AG04450 (cell line): ENCODE measurements at places on chromosomes 2 and 18. TPM values are rescaled to one million over a fixed set of nuclear protein-coding genes. Genes with fewer than 3 reads are reported as not detected.

DNA sequence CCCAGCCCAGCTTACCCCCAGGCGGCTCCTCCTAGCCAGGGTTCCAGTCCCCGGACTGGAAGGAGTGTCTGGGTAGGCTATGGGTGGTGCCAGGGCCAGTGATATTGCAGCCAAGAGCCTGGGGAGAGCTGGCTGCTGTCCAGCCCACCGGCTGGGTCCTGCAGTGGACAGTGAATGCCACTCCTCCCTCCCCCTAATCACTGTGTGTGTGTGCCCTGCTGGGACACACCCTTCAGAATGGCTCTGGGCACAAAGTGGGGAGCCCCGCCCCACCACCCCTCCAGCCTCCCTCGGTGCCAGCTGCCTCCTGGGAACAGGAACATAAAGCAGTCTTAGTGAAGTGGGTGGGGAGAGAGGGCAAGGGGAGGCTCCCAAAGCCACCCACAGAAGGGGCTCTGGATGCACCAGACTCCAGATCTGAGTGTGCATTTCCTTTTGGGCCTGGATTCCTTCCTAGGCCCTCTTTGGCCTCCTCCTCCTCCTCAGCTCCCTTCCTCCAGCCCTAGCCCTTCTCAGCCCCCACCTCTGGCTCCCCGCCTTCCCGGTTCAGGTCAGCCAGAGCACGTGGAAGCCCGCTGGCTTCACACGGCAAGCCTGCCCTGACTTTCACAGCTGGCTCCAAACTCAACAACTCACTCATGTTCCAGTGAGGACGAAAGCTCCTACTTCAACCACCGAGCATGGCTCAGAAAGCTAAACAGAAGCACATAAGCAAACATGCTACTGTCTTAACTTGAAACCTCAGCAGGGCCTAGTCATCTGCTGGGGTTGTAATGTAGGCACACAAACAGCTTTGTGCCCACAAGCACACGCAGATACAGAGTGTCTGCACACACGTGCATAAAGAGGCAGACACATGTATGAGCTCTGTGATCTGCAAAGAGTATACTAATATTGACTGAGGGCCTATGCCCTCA, 209.2 kb upstream of the SMAD2 start:
- no peak for DNase-seq

POTEI gene
- polyA plus RNA-seq: not detected in 2 replicates

DNA sequence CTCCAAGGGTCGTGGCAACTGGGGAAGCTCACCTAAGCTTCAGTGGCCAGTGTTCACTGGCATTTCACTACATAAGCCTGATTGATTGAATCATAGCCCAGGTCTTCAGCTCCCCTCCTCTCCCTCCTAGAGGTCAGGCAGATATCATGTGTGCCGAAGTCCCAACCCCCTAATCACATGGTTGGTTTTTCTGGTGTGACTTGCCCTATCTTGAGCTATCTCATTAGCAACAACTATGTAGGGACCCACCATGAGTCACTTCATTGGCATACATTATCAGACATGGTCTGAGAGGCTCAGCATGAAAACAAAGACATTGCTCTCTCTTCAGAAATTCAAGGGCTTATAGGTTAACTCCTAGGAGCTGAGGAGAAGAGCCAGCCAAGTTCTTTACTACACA, 76.8 kb downstream of the LYPD1 start:
- DNase-seq: no peak

DNA sequence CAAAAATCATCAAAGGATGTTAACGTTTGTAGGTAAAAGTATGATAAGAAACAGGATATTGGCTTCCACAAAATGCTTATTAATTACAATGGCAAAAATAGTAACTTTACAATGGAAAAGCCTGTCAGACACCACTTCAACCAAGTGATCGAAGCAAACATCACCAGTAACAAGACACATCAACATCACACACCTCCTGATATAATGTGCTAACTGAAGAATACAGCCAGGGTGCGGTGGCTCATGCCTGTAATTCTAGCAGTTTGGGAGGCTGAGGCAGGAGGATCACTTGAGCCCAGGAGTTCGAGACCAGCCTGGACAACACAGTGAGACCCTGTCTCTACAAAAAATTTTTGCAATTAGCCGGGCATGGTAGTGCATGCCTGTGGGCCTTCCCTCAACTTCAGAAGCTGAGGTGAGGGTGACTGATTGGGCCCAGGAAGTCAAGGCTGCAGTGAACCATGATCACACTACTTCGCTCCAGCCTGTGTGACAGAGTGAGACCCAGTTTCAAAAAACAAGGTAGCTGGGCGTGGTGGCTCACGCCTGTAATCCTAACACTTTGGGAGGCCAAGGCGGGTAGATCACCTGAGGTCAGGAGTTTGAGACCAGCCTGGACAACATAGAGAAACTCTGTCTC, 15.0 kb downstream of the MGAT4A start:
- DNase-seq: no peak

DNA sequence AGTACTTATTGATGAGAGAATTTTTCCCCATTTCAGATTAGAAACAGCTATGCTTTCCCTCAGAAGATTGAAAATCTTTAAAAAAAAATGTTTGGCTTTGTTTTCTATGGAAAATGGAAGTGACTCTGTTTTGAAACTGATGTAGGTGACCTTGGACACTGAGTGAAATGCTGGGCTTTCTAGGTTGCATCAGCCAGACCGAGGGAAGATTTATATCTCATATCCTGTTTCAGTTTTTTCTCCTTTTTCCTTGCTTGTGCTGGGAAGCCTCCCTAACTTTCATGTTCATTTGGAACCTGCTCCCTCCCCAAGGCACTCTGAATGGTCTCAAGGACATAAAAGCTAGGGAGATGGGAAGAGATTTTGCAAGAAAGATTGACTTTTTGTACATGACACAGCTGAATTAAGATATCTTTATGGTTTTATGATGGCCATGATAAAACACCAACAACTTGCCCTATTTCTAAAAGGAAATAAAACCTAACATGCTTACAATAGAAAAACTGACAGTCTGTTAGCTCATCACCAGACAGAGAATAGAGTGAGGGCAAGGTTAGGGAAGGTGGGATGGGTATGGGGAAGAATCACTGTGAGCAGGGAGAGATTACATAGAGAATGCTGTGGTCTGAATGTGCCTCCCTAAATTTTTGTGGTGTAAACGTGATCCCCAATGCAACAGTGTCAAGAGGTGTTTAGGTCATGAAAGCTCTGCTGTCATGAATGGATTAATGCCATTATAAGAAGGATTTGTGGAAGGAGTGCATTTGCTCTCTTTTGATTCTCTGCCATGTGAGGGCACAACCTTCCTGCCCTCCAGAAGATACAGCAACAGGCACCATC, 249.7 kb downstream of the TPGS2 start:
- DNase-seq: no peak

- no peak for DNase-seq
Measured at GRCh38 chr2:211802666-211803065, 735.9 kb downstream of the ERBB4 start.

NEU4 gene
- polyA plus RNA-seq: not detected in 2 replicates

DNA sequence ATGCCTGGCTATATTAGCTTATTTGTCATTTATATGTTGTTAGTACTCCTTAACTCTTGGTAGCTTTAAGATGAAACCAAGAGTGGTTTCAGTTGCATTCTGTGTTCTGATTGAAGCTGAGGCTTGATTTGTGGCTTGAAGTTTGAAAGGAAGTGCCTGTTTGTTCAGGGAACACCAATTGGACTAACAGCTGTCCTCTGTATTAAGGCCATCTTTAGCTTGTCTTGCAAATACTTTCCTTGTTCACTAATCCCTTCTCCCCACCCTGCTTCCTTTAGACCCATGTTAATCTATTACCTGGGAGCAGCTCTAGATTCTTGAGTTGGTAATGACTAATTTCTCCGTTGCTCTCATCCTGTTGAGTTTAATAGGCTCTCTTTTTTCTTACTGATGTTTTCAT, 13.4 kb downstream of the ITGA6 start:
- no peak for DNase-seq

GRCh38 chr18:58562146-58562998, 66.5 kb downstream of the ALPK2 start:
- no peak for DNase-seq

DNA sequence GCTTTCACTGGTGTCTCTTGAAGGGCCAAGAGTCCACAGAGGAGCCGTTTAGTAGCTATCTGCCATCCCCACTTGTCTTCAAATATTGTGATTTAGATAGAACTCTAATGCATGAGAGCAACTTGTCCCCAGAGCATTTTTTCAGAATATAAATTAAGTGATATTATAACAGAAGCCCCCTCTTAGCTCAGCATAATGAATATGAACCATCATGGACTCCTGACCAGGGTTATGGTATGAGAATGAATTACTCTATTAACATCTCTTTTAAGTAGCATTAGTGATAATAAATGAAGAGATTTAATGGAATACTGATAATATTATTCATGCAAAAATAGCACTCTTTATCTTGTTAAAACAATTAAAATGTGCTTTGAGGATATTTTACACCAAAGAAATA, 709.6 kb downstream of the GALR1 start:
- DNase-seq: no peak

GRCh38 chr2:191176801-191177438, 26.1 kb upstream of the STAT4 start:
- DNase-seq: no peak

DNA sequence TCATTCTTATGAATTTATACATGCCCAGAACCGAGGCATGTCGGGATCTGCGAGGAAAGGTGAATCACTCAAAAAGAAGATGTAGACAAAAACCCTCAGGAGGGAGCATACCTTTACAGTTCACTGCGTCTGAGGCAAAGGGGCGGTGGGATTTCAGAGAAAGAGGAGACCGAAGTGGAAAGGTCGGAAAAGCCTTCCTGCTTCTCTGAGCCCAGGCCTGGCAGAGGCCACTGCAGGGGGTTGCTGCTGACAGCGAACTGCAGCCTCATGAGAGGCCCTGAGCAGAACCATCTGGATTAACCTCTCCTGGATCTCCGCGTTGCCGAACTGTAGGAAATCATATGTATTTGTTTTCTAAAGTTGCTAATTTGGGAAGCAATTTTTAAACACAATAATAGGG, 713.1 kb upstream of the SOX11 start:
- no peak for DNase-seq

MARCO gene
- not detected in 2 replicates for polyA plus RNA-seq

DNA sequence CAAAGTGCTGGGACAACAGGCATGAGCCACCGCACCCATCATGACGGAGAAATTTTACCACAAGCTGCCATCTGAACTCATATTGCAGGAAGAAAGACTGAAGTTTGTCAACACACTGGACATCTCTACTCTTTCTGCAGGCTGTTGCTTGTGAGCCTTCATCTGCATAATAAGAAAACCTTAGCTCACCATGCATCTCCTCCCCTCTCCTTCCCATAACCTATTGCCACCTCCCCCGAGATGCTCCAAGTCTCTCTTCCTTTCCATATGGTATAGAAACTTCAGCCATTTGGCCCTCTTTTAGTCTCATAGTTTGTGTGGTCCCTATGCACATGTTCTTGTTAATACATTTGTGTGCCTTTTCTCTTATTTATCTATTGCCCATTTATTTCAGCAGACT, 19.1 kb upstream of the C2orf72 start:
- no peak for DNase-seq

SLC8A1 gene
- polyA plus RNA-seq: 15.8 and 19.3 TPM in 2 replicates

GRCh38 chr2:208274748-208275147, 8.7 kb downstream of the PIKFYVE start:
- no peak for DNase-seq

DNA sequence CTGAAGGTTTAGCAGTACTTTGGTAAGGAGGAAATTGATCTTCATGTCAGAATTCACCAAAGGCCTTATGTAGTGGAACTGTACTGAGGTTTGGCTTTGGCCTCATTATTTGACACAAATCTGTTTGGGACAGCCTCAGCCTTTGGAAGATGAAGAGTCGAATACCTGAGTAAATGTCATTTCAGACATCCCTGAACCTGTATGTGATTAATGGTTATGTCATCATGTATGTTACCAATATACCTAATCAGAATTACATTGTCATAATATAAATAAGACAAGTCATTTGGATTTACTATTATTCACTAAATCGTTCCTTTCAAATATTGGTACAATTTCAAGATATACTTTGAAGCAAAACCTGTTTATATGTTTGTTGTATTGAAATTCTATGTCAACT, 10.6 kb upstream of the ABCA12 start:
- DNase-seq: no peak

- DNase-seq: no peak
Measured at GRCh38 chr2:14577843-14578242, 54.7 kb upstream of the LRATD1 start.

SLC4A1AP gene
- polyA plus RNA-seq: 12.5 and 15.5 TPM in 2 replicates
